ENCODE measurements at places on chromosomes 12 and 14.

GRCh38 chr12:68406134-68406576 lies 74.0 kb upstream of the MDM1 start:
- DNase-seq: peak; percentile 87

GRCh38 chr12:108675792-108676191 lies 42.1 kb upstream of the SELPLG start:
- DNase-seq: no peak

- peak; percentile 39 for DNase-seq
Measured at GRCh38 chr12:120847814-120848213, 56.3 kb downstream of the SPPL3 start.

DNA sequence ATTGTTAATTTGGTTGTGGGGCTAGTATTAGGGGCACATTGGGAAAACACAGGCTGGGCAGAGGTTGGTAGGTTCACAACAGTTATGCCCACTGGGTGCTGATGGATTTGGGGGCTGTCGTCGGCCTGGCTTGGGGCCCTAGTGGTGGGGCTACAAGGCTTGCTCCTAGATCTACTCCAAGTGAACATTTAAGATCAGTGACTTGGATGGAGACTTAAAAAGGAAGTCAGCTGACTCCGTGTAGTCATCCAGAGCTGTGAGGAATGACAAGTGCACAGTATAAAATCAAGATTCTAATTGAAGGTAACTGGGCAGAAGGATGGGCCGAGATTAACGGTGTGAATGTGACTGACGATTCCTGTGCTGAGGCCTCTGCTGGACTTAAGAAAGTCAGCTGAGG lies 12.8 kb upstream of the NR4A1 start:
- no peak for DNase-seq

GRCh38 chr12:3122841-3123678 lies 45.9 kb downstream of the TSPAN9 start:
- no peak for DNase-seq

GRCh38 chr12:46795988-46796387 lies 29.8 kb downstream of the SLC38A4 start:
- DNase-seq: no peak

- no peak for DNase-seq
Measured at GRCh38 chr12:27488479-27488878, 35.5 kb upstream of the PPFIBP1 start.

DNA sequence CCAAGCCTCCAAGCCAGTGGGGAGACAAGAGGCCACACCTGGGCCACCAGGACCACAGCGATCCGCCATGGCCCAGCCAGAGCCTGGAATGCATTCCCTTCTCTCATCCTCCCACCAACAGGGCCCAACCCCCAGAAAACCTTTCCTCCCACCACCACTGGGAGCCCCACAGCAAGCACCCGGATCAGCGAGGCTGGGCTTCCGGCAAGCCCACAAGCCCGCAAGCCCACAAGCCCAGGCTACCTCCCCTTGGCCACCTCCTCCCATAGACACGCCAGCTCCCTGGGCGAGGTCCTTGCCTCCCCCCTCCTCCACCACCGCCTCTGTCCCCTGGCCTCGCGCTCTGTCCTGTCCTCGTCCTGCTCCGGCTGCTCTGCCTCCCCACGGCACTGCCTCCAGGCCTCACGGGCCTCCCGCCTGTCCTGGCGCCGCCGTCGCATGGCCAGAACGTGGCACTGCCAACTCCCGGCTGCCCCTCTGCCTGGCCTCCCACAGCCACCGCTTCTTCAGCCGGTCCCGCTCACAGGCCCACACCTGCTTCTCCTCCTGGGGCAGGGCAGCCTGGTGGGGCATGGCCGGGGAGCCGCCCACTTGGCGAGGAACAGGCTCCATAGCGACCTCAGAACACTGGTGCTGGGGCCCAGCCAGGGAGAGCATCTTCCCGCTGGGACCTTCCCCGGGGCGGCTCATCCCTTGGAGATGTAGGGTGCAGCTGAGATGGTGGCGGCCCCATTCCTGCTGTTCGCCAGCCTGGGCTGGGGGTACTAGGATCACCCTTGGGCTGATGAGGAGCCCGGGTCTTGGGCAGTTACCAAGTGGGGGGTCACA lies 5.6 kb downstream of the CDK2AP1 start:
- no peak for DNase-seq

- DNase-seq: no peak
Measured at GRCh38 chr14:101709962-101710931, 51.3 kb upstream of the PPP2R5C start.

- peak; percentile 79 for DNase-seq
Measured at GRCh38 chr14:105201925-105202513, 20.9 kb upstream of the NUDT14 start.

DNA sequence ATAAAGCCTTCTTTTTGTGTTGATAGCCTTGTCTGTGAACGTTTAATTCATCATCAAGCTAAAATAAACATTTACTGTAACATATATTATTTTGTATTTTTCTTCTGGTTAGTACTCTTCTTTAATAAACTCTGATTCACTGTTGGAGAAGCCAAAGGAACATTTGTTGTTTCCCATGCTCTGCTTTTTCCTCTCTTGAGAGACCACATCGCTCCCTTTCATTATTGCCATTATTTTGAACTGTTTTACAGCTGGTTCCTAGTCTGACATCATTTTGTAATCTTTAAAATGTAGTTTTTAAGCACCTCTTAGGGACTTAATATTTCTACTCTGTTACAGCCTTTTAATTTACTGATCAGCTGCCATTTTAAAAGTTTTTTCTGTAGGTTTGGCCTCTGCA lies 301.8 kb downstream of the NPAS3 start:
- no peak for DNase-seq

- peak; percentile 5 for DNase-seq
Measured at GRCh38 chr12:94805749-94806529, 155.6 kb upstream of the TMCC3 start.

DNA sequence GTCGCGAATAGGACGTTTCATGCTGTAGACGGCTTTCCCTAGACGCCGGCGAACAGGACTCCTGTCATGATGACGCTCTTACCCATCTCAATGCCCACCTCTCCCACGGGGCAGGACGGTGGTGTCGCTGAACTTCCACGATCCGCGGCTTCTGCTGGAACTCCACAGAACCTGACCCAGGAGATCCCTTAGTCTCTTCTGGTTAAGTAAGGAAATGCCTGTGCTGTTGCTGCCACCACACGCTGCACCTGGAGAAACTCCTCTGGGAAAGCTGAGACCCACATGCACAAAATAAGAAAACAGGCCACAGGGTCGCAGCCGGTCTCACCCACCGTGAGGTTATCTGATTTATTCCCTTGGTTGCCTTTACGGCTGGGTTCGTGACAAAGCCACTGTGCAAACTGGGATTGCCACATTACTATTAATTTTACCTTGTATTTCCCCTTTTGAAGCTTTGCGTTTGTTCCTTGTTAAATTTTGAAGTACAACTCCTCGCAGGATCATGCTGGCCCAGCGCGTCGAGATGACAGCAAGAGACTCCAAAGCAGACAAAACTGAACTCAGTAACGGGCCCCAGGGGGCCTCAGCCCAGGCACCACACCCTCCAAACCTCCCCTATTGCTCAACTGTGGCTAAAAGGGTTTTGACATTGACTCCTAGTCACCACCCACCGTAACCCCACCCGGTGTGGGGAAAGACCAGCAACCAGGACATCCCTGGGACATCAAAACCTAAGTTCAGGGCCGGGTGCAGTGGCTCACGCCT lies 9.2 kb upstream of the MMP17 start:
- peak; percentile 57 for DNase-seq

DNA sequence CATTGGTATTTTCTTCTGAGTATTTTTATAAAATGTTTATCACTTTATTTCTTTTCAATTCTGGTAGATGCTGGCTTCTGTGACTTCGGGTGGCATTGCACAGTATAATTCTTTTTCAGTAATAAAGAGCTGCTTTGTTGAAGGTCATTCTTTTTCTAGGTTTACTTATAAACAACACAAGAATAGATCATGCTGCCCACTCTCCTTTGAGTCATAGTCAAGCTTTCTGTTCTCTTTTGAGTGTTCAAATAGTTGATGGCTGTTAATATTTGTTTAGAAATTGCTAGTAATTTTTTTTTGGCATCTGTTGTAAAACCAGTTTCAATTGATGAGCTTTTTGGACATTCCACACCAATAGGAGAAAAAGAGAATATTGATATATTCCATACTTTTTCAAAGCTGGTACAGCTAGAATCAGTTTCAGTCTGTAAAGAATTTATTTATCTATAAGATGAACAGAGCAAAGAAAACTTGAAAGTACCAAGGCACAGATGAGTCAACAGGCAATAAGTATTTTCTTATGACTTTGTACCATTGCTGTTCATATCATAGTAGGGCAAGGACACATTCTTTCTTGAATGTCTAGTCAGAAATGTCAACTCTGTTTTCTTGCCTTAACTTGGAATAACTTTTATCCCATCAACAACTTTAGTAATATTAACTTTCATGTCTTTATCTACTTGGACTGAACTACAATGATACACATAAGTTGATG lies 513.0 kb upstream of the SEL1L start:
- no peak for DNase-seq

DNA sequence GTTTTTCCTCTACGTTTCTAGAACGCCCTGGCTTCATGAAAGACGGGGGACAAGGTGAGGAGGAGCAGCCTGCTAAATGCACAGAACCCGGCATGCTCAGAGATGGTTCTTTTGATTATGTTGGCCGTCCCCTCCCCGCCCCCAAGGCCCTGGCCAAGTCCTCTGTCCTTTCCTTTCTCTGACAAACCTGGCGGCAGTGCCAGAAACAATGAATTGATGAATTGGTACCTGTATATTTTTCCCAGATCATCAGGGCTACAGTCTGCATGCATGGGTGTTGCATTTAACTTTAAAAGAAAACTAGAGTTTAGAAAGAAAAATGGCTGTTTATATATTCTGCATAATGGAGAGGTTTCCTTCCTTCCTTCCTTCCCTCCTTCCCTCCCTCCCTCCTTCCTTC lies 29.0 kb downstream of the GPRC5D start:
- no peak for DNase-seq

DNA sequence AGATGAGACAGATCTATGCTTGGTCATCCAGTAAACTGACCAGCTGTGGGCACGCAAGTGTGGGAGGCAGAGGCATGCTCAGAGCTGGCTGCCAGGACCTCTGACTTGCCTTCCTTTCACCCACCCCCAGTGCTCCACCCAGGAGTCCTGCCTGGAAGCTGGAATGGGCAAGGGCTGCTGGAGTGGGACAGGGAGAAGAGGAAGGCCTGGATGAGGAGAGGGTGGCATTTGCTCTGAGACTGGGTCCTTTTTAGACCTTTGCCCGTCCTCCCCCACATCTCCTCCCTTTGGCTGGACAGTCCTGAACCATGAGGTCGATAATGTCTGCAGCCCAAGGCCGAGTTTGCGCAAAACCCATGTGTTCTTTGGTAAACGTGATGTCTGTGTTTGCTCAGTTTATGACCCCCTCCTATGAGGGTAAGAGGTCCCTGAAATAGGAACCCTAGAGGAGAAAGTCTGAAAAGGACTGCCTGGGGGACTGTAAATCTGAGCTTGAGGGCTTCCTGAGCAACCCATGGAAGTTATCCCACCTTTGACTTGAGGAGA lies 3.8 kb upstream of the INHBE start:
- DNase-seq: no peak

- no peak for DNase-seq
Measured at GRCh38 chr14:92109490-92109889, 3.1 kb upstream of the ATXN3 start.

- peak; percentile 45 for DNase-seq
Measured at GRCh38 chr12:13194401-13195110, 2.0 kb upstream of the EMP1 start.

- peak; percentile 80 for DNase-seq
Measured at GRCh38 chr12:104263580-104264358, 39.8 kb upstream of the EID3 start.

DNA sequence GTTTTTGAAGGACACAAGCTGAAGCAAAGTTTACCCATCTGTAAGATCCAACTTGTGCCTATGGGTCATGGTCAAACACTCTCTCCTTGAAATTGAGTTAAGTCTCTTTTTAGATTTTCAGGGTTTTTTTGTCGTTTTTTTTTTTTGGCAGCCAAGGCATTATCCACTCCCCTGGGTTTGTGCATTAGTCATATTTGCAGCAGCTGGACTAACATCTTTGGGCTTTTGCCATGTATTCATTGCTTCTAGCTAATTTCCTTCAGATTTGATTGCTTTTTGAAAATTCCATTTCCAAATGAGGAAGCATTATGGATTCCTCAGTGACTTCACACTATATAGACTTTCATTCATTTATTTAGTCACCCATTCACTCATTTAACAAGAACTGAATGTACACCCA lies 80.3 kb upstream of the SRRM4 start:
- DNase-seq: no peak

DNA sequence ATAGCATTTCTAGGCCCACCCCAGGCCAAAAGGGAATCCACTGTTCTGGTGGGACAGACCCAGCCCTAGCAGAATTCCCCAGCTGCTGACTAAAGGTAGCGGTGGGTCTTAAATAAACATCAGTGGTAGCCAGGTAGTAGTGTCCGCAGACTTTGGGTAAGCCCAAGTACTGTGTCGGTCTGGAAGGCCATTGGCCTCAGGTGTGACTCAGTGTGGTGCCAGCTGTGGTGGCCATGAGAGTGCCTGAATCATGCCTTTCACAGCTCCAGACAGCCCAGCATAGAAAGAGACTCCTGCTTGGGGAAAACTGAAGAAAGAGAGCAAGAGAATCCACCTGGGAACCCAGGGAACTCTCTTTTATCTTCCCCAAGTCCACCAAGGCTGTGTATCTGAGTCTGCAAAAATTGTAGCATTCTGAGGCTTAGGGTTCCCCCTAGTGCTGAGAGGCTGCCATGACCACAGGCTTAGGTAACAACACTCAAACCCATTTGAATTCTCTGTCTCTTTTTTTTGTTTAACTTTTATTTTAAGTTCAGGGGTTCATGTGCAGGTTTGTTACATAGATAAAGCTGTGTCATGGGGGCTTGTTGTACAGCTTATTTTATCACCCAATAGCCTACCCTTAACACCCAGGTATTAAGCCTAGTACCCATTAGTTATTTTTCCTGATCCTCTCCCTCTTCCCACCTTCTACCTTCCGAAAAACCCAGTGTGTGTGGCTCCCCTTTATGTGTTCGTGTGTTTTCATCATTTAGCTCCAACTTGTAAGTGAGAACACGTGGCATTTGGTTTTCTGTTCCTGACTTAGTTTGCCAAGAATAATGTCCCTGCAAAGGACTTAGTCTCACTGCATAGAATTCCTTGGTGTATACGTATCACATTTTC lies 16.7 kb upstream of the CD163L1 start:
- DNase-seq: peak; percentile 69

DNA sequence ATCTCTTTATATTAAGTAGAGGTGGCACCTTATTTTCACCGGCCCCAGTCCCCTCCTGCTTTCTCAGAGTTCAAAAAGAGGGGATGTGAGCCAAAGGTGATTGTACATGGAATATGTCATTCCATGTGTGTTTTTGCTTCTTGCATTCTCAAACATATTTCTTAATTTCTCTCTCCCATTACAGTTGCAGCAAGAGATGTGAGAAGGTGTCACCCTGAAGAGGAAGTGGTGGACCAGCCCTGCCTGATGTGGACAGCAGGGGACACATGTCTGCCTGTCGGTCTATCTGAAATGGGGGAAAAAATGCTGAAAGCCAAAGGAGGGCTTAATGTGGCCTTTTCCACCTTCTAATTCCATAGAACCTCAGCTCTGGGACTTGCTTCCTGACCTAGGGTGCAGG lies 1.9 kb upstream of the FOXN3 start:
- DNase-seq: peak; percentile 68
